ENCODE measurements at places on chromosomes 16 and 17.
A peak's percentile ranks its signal among the peaks of the same experiment; 100 is the strongest.

DNA sequence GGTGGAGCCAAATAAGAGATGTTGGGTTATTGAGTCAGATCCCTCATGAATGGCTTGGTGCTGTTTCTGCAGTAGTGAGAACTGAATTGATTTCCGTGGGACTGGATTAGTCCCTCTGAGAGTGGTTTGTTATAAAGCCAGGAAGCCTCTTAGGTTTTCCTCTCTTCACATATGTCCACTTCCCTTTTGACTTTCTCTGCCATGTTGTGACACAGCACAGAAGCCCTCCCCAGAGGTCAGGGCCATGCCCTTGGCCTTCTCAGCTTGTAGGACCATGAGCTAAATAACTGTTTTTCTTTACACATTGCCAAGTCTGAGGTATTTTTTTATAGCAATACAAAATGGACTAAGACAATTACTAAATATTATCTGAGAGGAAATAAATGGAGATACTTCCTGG lies 10.3 kb upstream of the HAPSTR1 start:
- no peak for DNase-seq

DNA sequence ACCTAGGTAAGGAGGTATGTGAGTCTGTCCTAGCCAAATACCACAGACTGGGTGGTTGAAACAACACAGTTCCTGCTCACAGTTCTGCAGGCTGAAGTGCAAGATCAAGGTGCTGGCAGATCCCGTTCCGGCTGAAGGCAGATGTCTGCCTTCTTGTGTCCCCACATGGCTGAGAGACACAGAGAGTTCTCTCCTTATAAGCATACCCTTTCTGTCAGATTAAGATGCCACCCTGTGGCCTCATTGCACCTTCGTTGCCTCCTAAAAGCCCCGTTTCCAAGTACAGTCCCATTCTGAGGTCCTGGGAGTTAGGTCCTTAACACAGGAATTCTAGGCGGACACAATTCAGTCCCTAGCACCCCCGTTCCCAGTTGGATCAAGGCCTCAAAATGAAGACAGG lies 9.1 kb upstream of the TMEM11 start:
- DNase-seq: no peak

- no peak for DNase-seq
These were observed 21.2 kb downstream of the SLC39A11 start for GRCh38 chr17:73071066-73071999.

DNA sequence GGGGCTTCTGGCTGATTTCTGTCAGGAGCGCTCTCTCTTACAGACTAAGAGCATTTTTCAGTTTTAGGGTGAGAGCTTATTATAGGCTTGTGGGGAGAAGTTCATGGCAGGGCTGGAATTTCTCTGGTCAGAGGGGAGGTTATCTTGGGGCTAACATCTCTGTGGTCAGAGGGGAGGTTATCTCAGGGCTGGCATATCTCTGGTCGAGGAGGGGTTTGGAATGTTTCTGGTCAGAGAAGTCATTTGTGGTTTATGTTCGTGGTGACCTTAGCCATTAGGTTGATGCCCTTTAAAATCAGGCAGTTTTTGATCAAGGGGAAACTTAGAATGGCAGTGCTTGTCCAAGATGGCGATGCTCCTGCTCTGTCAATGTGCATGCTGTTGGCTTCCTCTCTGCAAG lies 10.8 kb upstream of the USP31 start:
- DNase-seq: no peak

GRCh38 chr17:35587074-35587961 lies at the start of gene AP2B1:
AP2B1 (plus strand) TSS chr17:35587322; CDS start chr17:35594031, 6,709 bp downstream.
- peak; percentile 76 for DNase-seq

GRCh38 chr16:27369806-27370205 lies 32.2 kb upstream of the IL21R start:
- DNase-seq: no peak

DNA sequence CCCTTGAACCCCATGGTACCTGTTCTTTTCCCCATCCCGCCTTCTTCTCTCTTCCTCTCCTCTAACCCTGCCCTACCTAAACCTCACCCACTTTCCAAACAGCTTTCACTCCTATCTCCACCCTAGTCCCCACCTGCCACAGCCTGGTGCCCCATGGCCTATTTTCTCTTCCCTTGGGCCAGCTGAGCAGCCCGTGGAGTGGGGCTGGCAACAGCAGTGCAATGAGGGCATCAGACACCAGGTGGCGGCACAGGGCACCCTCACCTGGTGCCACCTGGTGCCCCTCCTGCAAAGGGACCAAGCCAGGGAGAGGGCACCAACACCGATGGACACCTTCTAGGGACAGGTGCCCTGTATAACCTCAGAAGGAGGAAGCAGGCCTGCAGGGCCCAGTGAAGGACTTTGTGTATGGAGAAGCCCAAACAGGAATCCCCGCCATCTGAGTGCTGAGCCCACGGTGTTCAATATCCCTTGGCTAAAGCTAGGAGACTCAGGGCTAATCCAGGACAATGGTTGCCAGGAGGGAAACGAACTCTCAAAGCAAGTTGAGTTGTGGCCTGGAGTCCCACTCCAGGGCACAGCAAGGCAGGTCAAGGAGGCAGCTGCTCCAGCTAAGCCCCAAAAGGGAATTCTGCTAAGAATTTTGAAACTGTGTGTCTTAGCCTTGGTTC lies 4.0 kb upstream of the ABCC3 start:
- DNase-seq: no peak

GRCh38 chr17:74212913-74213791 lies at the start of gene TTYH2:
TTYH2 (plus strand) TSS chr17:74213571; CDS start chr17:74213588, 17 bp downstream.
- DNase-seq: peak; percentile 47

- no peak for DNase-seq
These were observed 54.4 kb downstream of the COX10 start for GRCh38 chr17:14123619-14124278.

GRCh38 chr16:1153480-1154160 lies 714 bp downstream of the CACNA1H start:
- DNase-seq: no peak

DNA sequence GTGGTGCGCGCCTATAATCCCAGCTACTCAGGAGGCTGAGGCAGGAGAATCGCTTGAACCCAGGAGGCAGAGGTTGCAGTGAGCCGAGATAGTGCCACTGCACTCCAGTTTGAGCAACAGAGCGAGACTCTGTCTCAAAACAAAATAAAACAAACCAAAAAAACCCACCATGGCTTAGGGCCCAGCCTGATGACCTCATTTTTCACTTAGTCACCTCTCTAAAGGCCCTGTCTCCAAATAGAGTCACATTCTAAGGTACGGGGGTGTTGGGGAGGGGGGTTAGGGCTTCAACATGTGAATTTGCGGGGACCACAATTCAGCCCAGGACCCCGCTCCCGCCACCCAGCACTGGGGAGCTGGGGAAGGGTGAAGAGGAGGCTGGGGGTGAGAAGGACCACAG lies 1.4 kb upstream of the STH start:
- no peak for DNase-seq

GRCh38 chr17:41666237-41666641 lies 22.4 kb upstream of the EIF1 start:
- DNase-seq: no peak

- DNase-seq: no peak
These were observed 28.0 kb downstream of the AP1G1 start for GRCh38 chr16:71780521-71781089.

- no peak for DNase-seq
These were observed 116.5 kb downstream of the PARN start for GRCh38 chr16:14513389-14514107.

- DNase-seq: no peak
These were observed 156.5 kb upstream of the KCNJ18 start for GRCh38 chr17:21535686-21536375.

- no peak for DNase-seq
These were observed 63.2 kb downstream of the CLEC19A start for GRCh38 chr16:19348578-19349315.

- DNase-seq: no peak
These were observed 5.6 kb upstream of the HSBP1 start for GRCh38 chr16:83802135-83802534.

DNA sequence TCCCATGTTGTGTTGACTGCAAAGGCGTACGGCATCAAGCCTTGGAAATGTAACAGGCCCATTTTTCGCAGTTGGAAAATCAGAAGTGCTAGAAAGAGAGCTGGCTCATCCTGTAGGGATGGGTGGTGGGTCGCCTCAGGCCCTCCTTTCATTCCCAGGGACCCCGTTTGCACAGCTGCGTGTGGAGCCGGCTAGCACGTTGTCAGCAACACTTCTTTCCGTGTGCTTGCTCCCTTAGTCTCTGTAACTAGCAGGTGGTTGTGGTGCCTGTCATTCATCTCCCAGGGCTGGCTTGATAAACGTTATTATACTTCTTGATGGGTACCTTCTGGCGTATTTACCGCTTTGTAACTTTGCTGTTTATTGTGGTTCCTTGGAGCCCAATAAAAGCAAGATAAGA lies 239.0 kb upstream of the CACNG5 start:
- DNase-seq: no peak

GRCh38 chr17:55264645-55265298 lies at the start of gene HLF:
HLF (plus strand) TSS chr17:55264960; CDS start chr17:55265485, 525 bp downstream.
- DNase-seq: no peak

DNA sequence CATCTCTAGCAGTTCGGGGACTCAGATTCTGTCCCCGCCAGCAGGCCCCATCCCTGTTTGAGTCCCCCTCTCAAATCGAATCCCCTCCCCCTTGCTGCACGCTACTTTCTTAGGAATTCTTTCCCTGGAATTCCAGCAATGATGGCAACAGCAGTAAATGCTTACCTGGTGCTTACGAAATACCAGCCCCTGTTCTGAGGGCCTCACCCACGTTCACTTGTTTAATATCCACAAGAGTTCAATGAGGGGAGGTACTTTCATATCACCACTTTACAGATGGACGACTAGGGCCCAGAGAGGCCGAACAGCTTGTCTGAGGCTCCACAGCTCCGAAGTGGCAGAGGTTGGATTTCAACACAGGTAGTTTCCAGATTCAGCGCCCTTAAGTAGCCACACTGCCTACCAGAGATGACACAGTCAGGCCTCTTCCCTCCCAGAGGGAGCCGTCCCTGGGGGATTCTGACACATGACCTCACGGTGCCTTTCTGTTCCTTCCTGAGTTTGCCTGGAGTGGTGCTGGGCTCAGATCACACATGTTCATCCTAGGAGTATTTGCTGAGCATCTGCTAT lies 120.7 kb upstream of the GSE1 start:
- DNase-seq: no peak

- DNase-seq: no peak
These were observed 88.4 kb upstream of the CDH5 start for GRCh38 chr16:66278111-66278531.

DNA sequence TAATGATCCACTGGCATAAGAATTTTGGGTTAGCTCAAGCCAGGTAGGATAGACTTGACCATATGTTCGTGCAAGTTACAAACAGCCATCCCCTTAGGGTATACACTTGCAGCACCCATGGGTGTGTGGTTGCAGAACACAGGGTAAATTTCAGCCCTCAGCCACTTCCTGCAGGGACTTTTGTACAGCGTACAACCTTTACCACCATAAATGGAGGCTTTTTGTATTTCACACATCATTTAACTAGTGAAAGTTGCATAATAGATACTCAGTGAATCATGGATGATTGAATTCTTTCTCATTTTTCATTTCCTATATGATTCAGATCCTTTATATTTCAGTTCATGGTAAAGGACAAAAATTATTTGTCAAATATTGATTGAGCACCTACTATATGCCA lies 473.9 kb downstream of the CDH13 start:
- no peak for DNase-seq

DNA sequence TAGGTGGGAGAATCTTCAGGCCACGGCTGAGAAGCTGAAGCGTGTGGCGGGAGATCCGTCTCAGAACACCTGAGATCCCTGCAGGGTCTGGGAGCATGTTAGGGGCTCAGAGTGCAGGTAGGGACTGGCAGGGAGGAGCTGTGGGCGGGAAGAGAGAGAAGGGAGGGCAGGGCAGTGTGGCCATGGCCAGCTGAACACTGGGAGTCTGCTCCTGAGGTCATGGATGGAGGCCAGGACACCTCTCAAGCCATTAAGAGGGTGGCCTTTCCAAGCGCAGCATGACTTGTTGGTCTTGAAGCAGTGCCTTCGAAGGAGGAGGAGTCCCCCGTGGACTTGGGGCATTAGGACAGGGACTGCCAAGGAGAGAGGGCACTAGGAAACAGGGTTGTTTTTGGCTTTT lies 23.7 kb downstream of the NAA60 start:
- no peak for DNase-seq

DNA sequence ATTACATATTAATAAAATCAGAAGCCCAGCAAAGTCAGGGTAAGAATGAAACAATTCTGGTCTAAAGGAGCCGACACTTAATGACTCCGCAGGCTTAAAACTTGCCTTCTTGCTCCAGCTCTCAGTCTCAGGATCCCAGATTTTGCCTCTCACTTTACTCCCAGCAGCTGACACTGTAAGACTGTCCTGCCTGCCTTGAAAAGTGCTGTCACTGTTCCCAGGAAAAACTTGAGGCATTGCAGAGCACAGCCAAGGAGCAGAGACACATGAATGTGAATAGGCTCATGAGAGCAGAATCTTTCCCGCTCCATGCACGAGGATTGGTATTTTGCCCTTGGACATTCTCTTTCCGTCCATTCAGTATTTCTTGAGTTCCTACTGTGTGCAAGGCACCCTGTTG lies 457.6 kb upstream of the ZFHX3 start:
- DNase-seq: no peak

- no peak for DNase-seq
These were observed 7.1 kb upstream of the AKTIP start for GRCh38 chr16:53509906-53510703.

GRCh38 chr17:27756467-27757371 lies 43.6 kb downstream of the NOS2 start:
- no peak for DNase-seq

- DNase-seq: no peak
These were observed 11.6 kb upstream of the MFAP4 start for GRCh38 chr17:19398301-19399181.

- no peak for DNase-seq
These were observed 5.9 kb downstream of the TSPOAP1 start for GRCh38 chr17:58322581-58323185.

DNA sequence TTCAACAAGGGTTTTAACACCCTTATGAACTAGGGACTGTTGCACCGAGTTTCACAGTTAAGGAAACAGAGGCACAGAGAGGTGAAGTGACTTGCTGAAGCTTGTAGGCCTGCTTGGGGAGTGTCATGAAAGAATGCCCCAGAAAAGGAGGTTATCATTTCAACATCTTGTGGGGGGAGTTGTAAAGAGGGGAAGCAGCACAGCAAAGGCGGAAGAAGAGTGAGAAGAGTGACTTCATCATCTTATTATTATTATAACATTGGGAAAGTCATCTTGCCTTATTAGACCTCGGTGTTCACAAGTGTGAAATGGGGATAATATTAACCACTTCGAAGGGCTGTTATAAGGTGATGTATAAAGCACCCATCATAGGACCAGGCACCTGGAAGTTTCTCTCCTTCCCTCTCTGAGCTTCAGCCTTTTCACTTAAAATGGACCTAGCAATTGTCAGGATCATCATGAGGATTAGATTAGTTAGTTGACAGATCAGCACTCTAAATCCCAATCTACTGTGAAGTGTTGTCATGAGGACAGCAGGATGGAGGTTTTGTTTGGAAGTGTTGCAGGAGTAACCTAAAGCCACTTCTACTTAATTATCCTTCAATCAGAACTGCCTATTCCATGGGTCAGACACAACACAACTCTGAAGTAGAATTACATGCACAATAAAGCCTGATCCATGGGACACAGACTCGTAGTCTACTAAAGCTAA lies 2.3 kb downstream of the CCL4 start:
- DNase-seq: no peak

GRCh38 chr16:84096447-84097005 lies 20.2 kb downstream of the MBTPS1 start:
- no peak for DNase-seq

- no peak for DNase-seq
These were observed 64.4 kb downstream of the EFCAB5 start for GRCh38 chr17:30005709-30006320.

All from GOT3 (cell line).